ENCODE measurements at places on chromosomes 16 and 17.

DNA sequence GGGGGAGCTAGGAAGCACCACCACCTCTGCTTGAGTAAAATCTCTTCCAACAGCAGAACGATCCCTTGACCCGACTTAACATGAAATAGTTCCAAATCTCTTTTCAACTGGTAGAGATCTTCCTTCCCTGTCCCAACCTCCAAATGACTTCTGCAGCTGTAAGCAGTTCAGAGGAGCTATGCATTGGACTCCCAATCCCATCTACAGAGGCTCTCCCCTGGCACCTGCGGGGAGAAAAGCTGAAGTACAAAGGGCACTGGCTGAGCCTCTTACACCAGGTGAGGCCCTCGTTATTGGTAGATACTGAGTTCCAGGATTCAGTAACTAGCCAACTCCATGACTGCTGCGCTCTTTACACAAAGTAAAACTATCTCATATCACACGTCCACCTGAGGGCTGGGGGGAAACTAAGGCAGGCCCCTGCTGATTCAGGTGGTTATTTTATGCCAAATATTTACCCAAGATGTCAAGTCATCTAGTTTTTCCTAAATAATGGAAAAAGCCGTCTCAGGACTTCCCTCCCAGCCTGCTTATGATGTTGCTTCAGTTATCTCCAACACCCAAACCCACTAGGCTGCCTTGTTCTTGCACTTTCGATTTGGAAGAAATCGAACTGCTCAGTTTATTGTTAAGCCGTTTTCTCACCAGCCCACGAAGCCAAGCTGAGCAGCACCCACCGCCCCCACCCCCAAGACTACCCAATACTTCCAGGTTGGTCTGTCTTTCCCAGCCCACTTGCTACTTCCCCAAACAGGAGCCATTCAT, 3.2 kb downstream of the ACTG1 start:
- H3K36me3 ChIP-seq, result peaks cover 13% of the 10 kb centered on the region
- peak overlapping the region; percentile 72 for H3K27ac ChIP-seq
- peak; percentile 84 for DNase-seq
- H3K4me3 ChIP-seq, result peak overlapping the region; percentile 97
- no peaks in the 10 kb centered on the region for H3K4me1 ChIP-seq

- no peaks in the 10 kb centered on the region for H3K4me1 ChIP-seq
- no peaks in the 10 kb centered on the region for H3K27me3 ChIP-seq
- no peak overlapping the region for H3K27ac ChIP-seq
- no peak overlapping the region for H3K4me3 ChIP-seq
- DNase-seq, result no peak
Measured at GRCh38 chr16:65822148-65822547, 544.3 kb upstream of the CDH5 start.

DNA sequence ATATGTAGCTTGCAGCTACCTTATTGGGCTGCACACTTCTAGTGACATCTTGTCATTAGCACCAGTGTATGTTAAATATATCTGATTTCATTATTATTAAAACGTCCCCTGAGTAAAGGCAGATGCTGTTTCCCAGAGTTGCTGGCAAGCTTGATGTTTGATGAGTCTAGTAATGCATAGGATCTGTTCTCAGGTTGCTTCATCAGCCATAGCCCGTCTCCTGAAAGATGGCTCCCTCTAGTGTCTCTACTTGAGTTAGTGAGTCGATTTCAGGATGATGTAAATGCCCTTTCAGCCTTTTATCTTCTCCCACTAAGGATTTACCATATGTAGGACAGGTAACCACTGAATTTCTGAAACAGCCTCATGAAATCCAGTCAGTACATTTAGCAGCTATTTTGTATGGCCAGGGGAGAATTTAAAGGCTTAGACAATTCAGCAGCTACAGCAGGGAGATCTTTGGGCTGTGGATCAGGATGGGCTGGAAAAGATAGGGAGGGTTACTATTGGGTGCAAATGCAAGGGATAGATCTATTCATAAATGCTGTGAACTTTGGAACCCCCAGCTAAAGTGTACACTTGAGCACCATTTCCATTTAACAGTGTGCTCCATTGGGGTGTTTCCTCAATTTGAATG, 376.3 kb downstream of the CNTNAP4 start:
- no peak overlapping the region for H3K27ac ChIP-seq
- H3K4me3 ChIP-seq, result no peak overlapping the region
- no peaks in the 10 kb centered on the region for H3K36me3 ChIP-seq
- H3K27me3 ChIP-seq, result no peaks in the 10 kb centered on the region
- H3K4me1 ChIP-seq, result no peaks in the 10 kb centered on the region
- peak; percentile 38 for DNase-seq

DNA sequence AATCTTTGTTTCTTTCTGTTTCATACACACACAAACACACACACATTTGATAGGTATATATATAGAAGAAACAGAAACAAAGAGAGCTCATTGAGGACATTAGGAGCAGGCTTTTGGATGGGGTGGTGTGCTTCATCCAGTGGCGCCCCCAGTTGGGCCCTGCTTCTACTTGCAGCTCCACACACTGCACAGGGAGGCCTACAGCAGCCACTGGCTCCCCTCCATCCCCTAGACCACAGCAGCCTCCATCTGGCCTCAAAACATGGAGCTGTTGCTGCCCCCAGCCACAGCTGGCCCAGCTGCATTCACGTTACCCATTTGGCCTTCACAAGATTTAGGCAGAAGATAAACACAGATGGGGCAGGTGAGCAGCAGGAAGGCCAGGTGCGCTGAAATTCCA, 33.1 kb upstream of the NF1 start:
- DNase-seq, result no peak
- no peak overlapping the region for H3K4me3 ChIP-seq
- no peaks in the 10 kb centered on the region for H3K36me3 ChIP-seq
- no peaks in the 10 kb centered on the region for H3K27me3 ChIP-seq
- H3K4me1 ChIP-seq, result no peaks in the 10 kb centered on the region

DNA sequence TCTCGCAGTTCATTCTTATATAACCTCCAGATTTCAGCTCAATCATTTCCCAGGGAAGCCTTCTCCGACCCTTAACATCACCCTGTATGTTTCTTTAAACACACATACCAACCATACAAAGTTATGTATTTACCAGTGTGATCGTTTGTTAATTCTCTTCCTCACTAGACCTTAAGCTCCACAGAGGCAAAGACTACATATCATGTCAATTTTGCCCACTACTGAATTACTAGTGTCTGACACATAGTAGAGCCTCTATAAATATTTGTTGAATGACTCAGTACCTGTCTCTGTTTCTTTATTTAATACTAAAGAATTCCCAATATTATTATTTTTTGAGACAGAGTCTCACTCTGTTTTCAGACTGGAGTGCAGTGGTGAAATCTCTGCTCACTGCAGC, 137.2 kb downstream of the SHISA9 start:
- no peaks in the 10 kb centered on the region for H3K36me3 ChIP-seq
- no peak overlapping the region for H3K27ac ChIP-seq
- no peak for DNase-seq
- H3K27me3 ChIP-seq, result no peaks in the 10 kb centered on the region
- no peaks in the 10 kb centered on the region for H3K4me1 ChIP-seq

DNA sequence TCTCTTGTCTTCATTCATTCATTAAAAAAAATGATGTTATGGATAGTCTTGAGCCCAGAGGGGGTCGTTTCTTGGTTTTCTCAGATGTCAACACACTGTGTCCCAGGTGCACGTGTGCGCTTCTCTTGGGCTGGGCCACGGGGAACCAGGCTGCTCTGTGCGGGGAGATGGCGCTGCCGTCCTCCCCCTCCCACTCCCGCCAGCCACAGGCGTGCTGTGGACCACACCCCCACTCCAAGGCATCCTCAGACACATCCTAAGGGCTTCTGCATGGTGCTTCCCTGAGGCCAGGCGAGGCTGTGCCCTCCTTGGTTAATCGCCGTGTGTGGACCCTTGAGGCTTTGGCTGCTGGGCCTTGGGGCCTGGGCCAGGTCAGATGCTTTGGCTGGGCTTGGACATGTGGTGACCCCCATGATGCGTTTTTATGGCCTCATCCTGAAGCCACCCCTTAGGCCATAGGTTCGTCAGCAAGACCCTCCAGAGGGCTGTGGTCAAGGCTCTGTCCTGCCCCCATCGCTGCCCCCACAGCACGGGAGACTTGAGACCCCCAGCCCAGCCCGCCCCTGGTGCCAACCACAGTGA, 245.7 kb upstream of the CIBAR2 start:
- no peak overlapping the region for H3K4me3 ChIP-seq
- H3K27ac ChIP-seq, result no peak overlapping the region
- no peaks in the 10 kb centered on the region for H3K27me3 ChIP-seq

DNA sequence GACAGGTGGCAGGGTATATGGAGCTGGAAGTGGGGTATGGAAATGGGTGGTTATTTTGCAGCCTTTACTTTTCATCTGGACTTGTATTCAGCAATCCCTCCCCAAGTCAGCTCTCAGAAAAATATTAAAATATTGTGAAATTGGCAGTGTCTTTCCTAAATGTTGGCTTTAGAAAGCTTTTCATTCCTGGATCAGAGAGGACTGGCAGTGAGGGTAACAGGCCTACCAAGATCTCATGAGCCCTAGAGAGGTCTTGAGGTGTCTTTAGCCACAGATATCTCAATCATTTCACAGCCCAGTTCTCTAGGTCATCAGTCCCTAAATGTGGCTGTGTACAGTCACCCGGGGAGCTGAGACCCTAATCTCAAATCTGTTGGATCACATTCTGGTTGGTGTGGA, 22.5 kb downstream of the SLC7A6OS start:
- no peaks in the 10 kb centered on the region for H3K27me3 ChIP-seq
- peaks cover 41% of the 10 kb centered on the region for H3K36me3 ChIP-seq
- no peak for DNase-seq

DNA sequence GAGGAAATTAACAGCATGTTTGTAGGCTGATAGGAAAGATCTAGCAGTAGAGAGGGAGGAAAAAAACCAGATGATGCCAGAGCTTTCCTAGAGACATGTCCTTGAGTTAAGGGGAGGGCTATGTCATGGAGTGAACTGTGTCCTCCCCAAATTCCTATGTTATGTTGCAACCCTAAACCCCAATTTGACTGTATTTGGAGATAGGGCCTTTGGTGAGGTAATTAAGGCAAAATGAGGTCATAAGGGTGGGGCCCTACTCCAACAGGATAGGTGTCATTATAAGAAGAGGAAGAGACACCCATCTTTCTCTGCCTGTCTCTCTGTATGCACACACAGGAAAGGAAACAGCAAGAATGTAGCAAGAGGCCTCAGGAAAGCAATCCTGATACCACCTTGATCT, 195.3 kb upstream of the AXIN2 start:
- no peaks in the 10 kb centered on the region for H3K27me3 ChIP-seq
- no peaks in the 10 kb centered on the region for H3K36me3 ChIP-seq
- DNase-seq, result no peak
- no peak overlapping the region for H3K27ac ChIP-seq

DNA sequence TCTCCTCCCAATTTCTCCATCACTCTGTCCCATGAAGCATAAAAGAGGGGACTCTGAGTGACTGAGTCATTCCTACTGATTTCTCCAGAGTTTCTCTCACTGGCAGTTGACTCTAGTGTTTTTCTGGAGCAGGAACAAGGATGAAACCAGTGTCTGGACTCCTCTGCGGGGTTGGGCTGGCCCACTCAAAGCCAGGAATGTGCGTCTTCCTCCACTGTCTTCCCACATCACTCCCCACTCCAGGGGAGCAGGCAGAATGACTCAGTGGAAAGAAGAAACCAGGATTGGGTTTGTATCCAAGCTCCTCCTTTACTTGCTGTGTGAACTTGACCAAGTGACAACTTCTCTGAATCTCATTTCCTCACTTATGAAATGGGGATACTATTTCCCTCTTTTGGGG, 497.5 kb upstream of the SALL1 start:
- no peaks in the 10 kb centered on the region for H3K36me3 ChIP-seq
- no peak for DNase-seq
- no peak overlapping the region for H3K4me3 ChIP-seq
- H3K27me3 ChIP-seq, result no peaks in the 10 kb centered on the region

DNA sequence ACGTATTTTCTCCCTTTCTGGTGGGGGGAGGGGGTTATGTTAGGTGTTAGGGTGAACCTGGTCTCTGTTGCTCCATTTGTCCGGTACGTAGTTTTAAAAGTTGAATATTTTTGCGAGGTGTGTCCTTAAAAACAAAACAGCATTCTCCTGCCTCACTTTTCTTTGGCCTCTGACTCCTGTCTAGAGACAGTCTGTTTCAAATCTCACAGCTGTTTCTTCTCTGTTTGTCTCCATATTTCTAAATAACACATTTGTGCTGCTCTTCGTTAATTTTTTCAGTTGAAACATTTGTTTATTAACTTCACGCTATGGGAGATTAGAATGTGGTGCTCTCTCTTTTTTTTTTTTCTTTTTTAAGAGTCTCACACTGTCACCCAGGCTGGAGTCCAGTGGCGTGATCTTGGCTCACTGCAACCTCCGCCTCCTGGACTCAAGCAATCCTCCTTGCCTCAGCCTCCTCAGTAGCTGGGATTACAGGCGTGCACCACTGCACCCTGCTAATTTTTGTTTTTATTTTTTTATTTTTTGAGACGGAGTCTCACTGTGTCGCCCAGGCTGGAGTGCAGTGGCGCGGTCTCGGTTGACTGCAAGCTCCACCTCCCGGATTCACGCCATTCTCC, 31.7 kb downstream of the RPA1 start:
- no peak overlapping the region for H3K27ac ChIP-seq
- no peak for DNase-seq
- no peaks in the 10 kb centered on the region for H3K4me1 ChIP-seq

- H3K4me3 ChIP-seq, result no peak overlapping the region
- no peak for DNase-seq
- H3K27ac ChIP-seq, result no peak overlapping the region
- no peaks in the 10 kb centered on the region for H3K4me1 ChIP-seq
- peaks cover 95% of the 10 kb centered on the region for H3K36me3 ChIP-seq
Measured at GRCh38 chr16:68351463-68351862, 40.6 kb downstream of the PRMT7 start.

DNA sequence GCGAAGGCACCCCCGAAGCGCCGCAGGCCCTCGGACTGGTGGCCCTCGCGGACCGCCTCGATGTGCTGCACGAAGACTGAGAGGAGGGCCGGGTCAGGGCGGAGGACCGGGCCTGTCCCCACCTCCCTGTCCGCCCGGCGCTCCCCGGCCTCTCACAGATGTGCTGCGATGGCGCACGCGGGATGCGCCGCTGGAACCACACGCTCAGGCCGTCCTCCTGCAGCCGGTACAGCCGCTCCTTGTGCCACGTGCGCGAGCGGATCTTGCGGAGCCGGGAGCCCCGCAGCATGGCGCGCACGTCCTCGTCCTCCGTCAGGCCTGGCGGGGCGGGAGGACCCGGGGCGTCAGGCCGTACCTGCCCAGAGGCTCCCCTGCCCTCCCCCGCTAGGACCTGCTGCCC, 11.3 kb downstream of the PLCD3 start:
- no peak overlapping the region for H3K27ac ChIP-seq
- no peak for DNase-seq
- no peaks in the 10 kb centered on the region for H3K4me1 ChIP-seq
- H3K27me3 ChIP-seq, result no peaks in the 10 kb centered on the region
- no peak overlapping the region for H3K4me3 ChIP-seq
- no peaks in the 10 kb centered on the region for H3K36me3 ChIP-seq

- H3K36me3 ChIP-seq, result no peaks in the 10 kb centered on the region
- no peak overlapping the region for H3K4me3 ChIP-seq
- DNase-seq, result no peak
- H3K27ac ChIP-seq, result peak overlapping the region; percentile 66
- no peaks in the 10 kb centered on the region for H3K4me1 ChIP-seq
- H3K27me3 ChIP-seq, result no peaks in the 10 kb centered on the region
Measured at GRCh38 chr17:41555105-41555887, 16.6 kb downstream of the KRT9 start.
